Stimulated activated CD8-positive, alpha-beta memory T cell treated with anti-CD3 and anti-CD28 coated beads, Interleukin-7, amount 100 ng/mL, for 1 hour (primary cell): ENCODE measurements at places on chromosomes 3 and 15.
A peak's percentile ranks its signal among the peaks of the same experiment; 100 is the strongest.

GRCh38 chr3:177211503-177212277 lies 14.4 kb upstream of the TBL1XR1 start:
- DNase-seq: no peak

GRCh38 chr3:77137559-77137958 lies 97.7 kb downstream of the ROBO2 start:
- no peak for DNase-seq

- no peak for DNase-seq
Observed at GRCh38 chr3:115623044-115623868, at the start of gene GAP43. Gene GAP43 (plus strand): TSS chr3:115623510. CDS start chr3:115623690, 180 bp downstream.

DNA sequence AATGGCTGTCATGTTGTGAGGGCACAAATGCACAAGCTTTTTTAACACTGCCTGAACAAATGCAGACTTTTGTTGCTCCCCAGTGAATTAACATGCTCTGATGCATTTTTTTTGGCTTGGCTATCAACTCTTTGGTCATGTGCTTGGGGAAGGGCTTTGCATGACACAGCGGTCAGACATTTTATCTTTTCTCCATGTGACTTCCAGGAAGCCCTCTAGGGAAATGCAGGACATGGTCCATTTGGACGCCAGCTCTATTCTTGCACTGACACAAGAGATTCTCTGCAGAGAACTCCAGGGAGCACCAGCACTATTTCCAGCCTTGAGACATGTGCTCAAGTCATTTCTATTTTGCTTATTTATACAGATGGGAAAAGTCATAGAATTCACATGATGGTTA lies 46.2 kb downstream of the NEK11 start:
- DNase-seq: no peak

- DNase-seq: no peak
Observed at GRCh38 chr15:29143909-29144635, 125.5 kb downstream of the NSMCE3 start.

DNA sequence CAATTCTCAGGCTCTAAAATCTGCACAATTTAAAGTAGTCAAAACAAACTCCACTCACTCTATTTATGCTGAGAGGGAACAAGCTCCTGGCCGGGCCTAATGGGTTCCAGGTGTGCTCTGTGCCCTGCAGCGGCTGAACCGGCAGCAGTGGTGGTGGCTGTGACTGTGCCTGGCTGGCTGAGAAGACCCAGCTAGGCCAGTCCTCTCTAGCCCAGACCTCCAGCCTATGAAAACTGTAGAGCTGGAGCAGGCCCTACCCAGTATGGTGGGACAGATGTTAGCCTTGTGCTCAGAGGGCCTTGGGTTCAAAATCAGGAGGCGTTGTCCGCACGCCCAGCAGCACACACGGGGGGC lies 37.0 kb downstream of the EPHB3 start:
- DNase-seq: no peak

- DNase-seq: peak; percentile 42
Observed at GRCh38 chr15:74635228-74635627, 19.6 kb downstream of the CLK3 start.

DNA sequence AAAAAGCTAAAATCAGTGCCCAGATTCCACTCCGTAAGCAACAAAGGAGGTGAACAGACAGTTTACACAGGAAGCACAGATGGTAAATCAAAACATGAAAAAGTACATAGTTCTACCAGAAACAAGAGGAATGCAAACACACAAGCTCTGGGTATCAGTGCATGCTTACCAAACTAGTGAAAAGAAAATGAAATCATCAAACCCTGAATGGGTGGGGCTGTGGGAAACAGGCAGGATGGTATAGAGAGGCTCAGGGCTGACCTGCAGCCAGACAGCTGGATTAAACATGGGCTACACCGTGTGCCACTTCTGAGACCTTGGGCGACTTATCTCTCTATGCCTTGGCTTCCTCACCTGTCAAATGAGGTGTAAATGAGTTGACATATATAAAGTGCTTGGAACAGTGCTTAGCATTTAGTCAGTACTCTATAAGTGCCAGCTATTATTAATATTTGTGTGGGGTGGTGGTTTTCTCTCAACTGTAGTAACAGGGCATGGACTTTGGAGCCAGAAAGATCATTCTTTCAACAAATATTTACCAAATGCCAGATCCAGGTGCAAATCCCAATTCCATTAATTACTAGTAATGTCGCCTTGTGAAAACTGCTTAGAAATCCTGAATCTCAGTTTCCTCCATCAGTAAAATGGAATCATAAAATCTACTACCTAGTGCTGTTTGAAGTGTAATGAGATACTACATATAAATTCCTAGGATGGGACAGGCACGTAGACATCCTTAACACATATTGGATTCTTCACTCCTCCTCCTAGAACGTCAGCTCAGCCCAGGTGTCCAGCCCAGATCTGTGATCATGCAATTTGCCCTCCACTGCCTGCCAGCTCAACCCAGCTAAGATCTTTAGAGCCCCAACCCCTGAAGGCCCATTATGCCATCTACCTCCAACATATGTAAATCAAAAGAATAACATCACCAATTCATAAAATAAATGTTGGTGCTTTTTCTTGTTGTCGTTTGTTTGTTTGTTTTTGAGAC lies 55.5 kb upstream of the SMAD3 start:
- DNase-seq: no peak

- DNase-seq: no peak
Observed at GRCh38 chr3:72035606-72036005, 250.7 kb upstream of the PROK2 start.

DNA sequence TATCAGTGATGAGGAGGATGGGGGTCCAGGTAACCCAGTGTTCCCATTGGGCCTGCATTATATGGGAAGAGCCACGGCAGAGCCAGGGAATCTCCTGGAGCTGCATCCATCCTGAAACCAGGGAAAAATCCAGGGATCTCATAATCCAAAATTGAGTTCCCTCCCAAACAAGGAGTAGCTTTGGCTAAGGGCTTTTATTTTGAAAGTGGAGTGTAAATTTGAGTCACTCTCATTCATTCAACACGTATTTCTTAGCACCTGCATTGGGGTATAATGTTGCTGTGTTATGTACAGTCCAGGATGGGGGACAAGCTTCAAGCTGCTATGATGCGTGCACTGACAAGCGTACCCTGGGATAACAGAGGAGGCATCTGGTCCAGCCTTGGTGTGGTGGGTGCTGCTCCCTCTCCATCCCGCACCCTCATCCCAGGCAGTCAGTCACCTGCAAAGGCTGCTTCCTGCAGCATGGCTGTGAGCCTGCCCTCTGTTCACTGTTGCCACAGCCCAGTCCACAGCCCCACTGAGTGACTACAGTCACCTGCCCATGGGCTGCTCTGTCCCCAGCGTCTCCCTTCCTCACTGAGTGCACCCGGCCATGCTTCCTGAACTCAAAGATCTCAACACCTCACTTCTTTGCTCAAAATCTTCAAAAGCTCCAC lies 135.6 kb downstream of the OPA1 start:
- no peak for DNase-seq

DNA sequence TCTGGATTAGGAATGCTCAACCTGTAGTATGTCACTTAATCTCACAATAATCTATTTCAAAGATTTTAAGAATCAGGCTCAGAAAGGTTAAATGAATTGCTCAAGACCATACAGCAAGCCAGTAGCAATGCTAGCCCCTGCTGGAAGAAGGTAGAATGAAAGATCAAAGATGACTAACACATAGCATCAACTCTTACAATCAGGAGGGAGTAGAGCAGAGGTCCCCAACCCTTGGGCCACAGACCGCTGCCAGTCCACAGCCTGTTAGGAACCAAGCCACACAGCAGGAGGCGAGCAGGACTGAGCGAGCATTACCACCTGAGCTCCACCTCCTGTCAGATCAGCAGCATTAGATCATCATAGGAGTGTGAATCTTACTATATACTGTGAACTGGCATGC lies 15.5 kb upstream of the GATM start:
- no peak for DNase-seq

- no peak for DNase-seq
Observed at GRCh38 chr15:101684384-101684783, 32.2 kb upstream of the TM2D3 start.

- DNase-seq: no peak
Observed at GRCh38 chr15:32682569-32682968, 35.2 kb upstream of the GREM1 start.
